ENCODE measurements at places on chromosomes 3 and 15.
A peak's percentile ranks its signal among the peaks of the same experiment; 100 is the strongest.

DNA sequence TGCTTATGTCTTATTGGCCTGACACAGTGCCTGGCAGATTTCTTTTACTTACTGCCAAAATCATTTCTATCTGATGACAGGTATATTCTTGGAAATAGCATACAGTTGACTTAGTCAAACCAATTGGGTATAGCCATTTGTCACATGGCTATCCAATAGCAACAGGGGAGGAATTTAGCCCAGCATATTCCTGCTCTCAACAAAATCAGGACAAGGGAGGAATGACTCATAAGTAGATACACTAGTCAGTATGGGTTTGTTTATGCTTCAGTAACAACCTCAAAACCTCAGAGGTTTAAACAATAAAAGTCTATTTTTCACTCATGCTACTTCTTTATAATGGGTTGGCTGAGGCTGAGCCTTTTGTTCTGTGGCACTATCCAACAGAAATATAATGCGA lies 38.0 kb upstream of the VILL start:
- no peak for DNase-seq

- DNase-seq: no peak
These were observed 441.2 kb downstream of the FHIT start for GRCh38 chr3:60809857-60810610.

- DNase-seq: no peak
These were observed 1.1 kb upstream of the GPR15 start for GRCh38 chr3:98530676-98531075.

DNA sequence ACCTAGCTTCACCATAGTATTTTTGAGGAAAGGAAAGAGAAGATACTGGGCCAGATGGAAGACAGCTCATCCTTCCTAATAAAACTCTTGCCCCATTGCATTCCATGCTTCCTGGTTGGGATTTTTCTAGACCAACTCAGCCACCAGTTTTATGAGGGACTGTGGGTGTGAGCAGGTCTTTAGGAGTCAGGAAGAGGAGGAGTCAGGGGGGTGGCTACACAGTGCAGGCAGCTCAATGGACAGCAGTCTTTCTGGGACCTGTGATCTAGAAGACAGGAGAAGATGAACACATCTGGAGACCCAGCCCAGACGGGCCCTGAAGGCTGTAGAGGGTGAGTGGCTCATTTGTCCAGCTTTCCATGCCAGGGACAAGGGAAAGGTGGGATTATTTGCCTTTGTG lies at the start of gene NOX5:
TSS of gene NOX5 (plus strand) at position 242 of the 400 bp plus-strand sequence. CDS start at position 283, 41 bp downstream.
- no peak for DNase-seq

GRCh38 chr3:106485217-106485616 lies 616.4 kb upstream of the CBLB start:
- DNase-seq: no peak

- peak; percentile 17 for DNase-seq
These were observed 492.4 kb upstream of the FRG2C start for GRCh38 chr3:75171630-75172230.

GRCh38 chr3:171614318-171614921 lies 154.2 kb upstream of the TNIK start:
- no peak for DNase-seq

GRCh38 chr3:113615976-113616375 lies 80.5 kb downstream of the USF3 start:
- no peak for DNase-seq

DNA sequence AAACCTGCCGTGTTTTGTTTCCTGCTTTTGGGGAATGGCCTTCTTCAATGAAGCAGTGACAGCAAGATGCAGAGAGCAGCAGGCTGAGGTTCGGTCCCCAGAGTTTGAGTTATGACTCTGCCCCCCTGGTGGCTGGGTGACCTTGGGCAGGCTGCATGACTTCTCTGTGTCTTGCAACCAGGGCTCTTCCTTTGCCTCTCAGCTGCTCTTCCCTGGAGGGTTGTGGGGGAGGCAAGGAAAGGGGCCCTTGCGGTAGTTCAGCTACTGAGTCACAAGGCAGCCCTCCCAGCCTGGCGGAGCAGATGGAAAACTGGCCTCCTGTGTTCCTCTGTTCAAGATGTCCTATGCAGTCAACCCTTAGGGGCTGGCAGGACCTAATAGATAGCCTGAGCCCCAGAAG lies 17.1 kb downstream of the CTXND1 start:
- DNase-seq: peak; percentile 19

DNA sequence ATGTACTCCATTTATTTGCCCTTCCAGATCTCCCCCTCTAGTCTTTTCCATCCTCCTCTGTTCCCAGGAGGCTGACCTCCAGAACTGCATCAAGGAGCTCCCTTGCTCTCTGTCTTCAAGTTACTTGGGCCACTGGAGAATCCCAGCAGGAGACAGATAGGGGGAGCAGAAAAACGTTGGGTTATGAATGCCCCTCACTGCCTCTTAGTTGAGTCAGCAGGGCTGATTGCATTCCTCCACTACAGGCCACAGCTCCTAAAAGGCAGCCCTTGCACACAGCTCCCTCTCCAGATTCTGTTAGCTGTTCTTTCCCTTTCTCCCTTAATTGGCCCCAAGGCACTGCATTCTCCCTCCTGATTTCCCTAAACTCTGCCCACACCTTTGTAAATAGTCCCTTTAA lies 12.4 kb upstream of the CEP152 start:
- no peak for DNase-seq

DNA sequence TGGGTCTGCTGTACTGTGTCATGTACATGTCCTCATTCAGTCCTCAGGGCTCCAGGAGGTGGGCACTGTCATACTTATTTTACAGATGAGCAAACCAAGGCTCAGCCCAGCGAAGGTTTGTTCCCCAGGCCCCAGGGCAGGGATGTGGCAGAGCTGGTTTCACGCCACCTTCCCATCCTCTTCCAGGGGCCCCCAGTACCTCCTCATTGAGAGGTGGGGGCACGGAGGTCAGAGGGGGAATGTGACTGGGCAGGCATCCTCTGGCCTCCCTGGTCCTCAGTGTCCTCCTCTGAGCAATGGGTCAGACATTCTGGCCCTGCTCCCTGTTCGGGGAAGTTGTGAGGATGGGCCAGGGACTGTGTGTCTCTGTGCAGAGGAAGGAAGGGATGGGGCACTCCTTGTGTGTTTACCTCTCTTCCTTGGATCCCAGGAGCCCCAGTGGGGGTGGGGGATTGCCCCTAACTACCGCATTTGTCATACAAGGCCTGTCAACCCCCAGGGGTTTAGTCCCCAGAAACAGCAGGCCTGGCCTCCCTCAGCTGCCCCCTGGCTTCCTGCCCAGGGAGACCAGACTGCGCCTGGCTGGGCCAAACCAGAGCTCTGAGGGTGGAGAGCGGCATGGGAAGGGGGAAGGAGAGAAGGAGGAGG lies 65.9 kb upstream of the LCTL start:
- DNase-seq: no peak

GRCh38 chr3:104596551-104596950 lies 770.2 kb upstream of the ALCAM start:
- DNase-seq: peak; percentile 62

GRCh38 chr15:26024241-26024640 lies 161.1 kb upstream of the ATP10A start:
- DNase-seq: no peak

- peak; percentile 56 for DNase-seq
These were observed 117.5 kb downstream of the EDEM1 start for GRCh38 chr3:5304789-5305683.

GRCh38 chr3:145518639-145519038 lies 642.3 kb downstream of the PLOD2 start:
- DNase-seq: no peak

DNA sequence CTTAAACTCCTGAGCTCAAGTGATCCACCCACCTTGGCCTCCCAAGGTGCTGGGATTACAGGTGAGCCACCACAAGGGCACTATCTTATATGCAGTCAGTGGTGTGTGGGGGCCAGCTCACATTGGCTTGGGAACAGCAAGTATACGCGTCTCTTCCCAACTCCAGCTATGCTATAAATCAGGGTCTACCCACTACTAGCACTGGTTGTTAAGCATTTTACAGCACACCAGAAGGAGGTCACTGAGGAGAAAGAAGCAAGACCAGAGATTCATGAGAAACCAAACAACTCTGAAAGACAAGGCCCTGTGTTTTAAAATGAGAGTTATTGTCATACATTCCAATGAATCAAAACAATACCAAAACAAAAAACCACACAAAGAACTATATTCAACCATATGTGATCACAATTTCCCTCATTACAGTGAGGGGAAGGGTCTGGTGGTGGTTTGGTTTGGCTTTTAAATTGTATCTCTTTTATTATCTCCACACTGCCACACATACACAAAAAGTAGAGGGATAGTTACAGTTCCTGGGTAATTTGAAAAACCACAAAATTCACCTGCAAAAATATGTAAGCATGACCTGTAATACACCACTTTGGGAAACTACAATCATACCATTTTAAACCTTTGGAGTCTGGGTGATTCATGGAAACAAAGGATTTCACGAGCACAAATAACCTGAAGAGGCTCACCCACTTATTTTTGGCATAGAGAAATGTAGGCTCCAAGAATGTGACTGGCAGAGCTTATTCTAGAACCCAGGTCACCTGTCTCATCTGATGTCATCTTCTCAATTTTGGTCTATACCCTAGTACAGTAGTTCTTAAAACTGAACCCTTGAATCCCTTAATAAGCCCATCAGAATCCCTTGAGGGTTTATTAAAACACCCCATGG lies 5.2 kb downstream of the MAGI1 start:
- no peak for DNase-seq

- DNase-seq: no peak
These were observed 23.0 kb downstream of the LRIG1 start for GRCh38 chr3:66477856-66478255.

DNA sequence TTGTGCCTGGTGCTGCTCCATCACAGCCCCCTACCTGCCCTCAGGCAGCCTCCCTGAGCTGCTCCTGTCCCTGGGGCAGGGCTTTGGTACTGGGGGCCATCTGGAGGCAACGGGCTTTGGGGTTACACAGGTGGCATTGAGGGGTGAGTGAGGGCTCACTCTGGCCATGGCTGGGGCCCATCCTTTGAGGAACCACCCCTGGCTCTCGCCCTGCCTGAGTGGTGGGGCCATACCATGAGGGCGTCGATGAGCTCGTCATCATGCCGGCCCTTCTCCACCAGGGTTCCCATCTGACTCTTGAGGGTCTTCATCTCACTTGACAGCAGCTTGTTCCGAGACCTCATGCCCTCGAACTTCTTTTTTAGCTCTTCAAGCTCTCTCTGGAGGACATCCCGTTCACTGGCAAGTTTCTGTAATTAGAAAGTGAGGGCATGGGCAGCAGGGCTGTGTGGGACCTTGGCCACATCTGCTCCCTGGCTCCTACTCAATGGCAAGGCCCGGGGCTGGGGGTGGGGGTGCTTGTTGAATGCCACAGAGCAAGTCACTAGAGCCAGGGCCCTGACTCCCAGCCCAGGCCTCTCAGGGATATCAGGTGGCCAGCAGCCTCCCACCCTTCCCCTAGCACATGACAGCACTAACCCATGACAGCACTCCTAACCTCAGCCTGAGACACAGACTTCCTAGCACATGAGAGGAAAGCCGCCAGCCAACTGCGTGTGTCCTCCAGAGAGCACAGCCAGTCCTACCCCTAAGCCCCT lies 33.5 kb downstream of the CCDC13 start:
- DNase-seq: no peak

GRCh38 chr3:134294302-134295280 lies 43.9 kb upstream of the RYK start:
- no peak for DNase-seq

DNA sequence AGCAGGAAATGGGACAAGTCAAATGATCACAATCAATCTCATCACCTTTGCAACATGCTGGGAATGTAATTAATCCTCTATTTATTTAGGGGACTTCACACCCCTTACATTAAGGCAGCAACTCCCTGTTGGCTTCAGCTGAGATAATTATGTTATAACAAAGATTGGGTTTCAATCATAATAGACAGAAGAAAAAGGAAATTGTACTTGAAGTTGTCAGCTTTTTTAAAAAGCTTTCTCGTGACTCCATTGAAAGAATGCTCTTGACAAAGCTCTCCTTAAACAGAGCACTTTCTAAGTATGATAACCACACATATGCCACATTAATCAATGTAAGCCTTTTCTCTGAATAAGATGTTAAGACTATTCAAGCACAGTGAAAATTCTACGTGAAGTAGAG lies 65.7 kb downstream of the SHQ1 start:
- DNase-seq: no peak

DNA sequence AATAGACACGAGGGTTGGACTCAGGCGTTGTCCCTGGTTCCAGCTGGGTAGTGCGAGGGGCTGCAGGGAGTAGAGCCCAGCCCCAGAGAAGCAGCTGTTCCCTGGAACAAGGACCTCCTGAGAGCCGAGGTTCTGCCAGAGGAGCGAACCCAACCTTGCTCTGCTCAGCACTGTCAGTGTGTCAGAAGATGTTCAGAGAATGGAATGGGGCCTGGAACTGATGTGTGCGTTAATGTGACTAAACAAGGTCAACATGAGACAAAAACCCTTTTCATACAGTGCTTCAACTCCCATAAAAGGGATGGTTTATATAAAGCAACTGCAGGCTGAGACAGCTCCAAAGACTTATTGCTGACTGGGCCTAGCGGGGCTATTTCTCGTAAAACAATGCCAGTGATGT lies 35.5 kb upstream of the HACD2 start:
- no peak for DNase-seq

DNA sequence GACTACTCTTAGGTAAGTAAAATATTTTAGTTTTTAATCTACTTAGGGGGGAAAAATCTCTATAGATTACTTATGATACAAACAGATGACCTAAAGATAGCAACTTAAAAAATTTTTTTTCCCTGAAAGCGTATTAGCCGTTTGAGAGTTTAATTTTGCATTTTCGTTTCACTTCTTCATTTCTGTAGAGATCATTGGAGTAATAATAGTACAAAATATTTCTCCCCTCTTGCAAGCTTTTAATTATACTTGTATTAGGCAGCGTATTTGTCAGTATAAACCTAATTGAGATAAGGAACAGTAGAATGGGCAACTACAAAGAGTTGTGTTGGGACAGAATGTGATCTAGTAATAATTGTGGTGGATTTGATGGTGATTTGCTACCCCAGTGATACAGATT lies 10.3 kb downstream of the SKIL start:
- DNase-seq: no peak

DNA sequence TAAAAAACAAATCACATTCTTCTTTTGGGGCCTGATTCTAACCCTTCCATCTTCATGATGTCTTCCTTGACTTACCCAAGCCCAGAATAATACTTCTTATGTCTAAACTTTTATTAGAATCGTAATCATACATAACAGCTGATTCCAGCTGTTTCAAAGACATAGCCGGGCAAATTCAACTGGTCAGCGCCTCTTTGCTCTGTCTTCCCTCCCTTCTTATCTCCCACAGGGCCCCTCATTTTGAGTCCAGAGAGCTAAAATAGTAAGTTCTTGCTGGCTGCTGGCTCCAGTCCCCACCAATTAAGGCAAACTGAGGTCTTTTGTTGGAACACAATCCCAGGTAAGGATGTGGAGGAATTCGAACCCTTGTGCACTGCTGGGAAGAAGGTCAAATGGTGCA lies 108.6 kb downstream of the ADCY5 start:
- no peak for DNase-seq

- no peak for DNase-seq
These were observed 15.2 kb downstream of the PFN2 start for GRCh38 chr3:149955449-149955848.

GRCh38 chr15:100200287-100200880 lies 141.4 kb downstream of the ADAMTS17 start:
- DNase-seq: no peak

- DNase-seq: no peak
These were observed 730 bp downstream of the SPRED1 start for GRCh38 chr15:38253351-38253781.

All from AML-193 (cell line).